ENCODE measurements at places on chromosomes 6 and 20. TPM values are rescaled to one million over a fixed set of nuclear protein-coding genes. Genes with fewer than 3 reads are reported as not detected.

Gene TAF11
- total RNA-seq: 18.7 TPM

Gene NUS1
- 25.9 TPM for total RNA-seq

Gene CFAP206
- total RNA-seq: 0.40 TPM

Gene BFSP1
- total RNA-seq: 0.98 TPM

Gene SLC12A5
- 3.9 TPM for total RNA-seq

Gene MEI4
- total RNA-seq: 0.13 TPM

Gene TOX2
- 2.1 TPM for total RNA-seq

Gene SRF
- 32.6 TPM for total RNA-seq

Gene TBXT
- total RNA-seq: not detected

Gene ZNF76
- total RNA-seq: 45.8 TPM

Gene DEFB113
- total RNA-seq: not detected

Gene ADGRF1
- 0.09 TPM for total RNA-seq

Gene CTNNBL1
- total RNA-seq: 41.3 TPM

Gene ATP9A
- 42.8 TPM for total RNA-seq

Gene CST7
- total RNA-seq: 6.7 TPM

Gene REM1
- 7.2 TPM for total RNA-seq

Gene RSPH9
- 0.49 TPM for total RNA-seq

Gene GRIK2
- 12.8 TPM for total RNA-seq

Gene RHAG
- total RNA-seq: 2.9 TPM

Gene CALHM5
- total RNA-seq: 5.3 TPM

Gene ACSS2
- total RNA-seq: 103 TPM

Gene FAM83C
- total RNA-seq: not detected

Gene TMEM151B
- total RNA-seq: not detected

Gene SPATA25
- total RNA-seq: 2.8 TPM

Gene SHLD1
- total RNA-seq: 6.1 TPM

Gene SNX14
- 92.9 TPM for total RNA-seq

Gene UFL1
- 32.1 TPM for total RNA-seq

Measured in sciatic nerve (tissue), 2 donors.